ENCODE measurements at places on chromosomes 3 and 15. TPM values are rescaled to one million over a fixed set of nuclear protein-coding genes. Genes with fewer than 3 reads are reported as not detected.

The SCN11A gene
- total RNA-seq = 0.63 TPM

DNA sequence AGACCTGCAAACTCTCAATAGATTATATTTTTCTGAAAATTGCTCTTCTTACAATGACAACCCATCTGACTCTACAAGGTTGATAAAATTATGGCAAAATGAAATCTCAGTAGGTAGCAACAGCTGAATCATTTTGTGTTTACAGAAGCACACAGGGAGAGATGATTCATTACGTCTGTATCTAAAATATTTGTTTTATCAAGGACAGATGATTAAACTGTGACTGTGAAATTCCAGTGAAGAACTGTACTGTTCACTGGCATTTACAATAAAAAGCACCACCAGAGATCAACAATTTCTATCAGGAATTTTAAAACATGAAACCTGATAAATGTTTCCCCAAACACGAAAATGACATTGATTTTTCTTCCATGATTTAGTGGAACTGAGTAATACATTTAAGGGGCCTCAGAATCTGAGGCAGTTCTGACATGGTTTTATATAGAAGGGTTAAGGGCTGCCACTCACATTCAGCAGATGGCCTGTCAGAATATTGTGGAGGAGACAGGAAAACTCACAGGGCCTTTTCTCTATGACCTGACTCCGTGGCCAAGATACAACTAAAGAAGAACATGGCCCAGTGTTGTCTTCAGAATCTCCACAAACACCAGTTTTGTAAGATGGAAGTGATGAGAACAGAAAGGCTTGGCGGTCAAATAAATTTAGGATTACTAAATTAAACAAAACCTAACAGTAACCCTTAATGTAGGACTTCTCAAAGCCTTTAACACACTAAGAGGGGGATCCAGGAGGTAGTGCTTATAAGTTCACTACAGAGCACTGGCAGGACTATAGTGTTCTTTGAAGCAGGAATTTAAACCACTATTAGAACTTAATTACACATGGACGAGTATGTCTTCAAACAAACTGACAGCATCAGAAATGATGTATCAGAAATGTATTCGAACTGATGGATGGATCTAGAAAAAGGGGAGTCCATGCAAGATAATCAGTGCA is 25.9 kb downstream of the RAD18 start:
- no peak for DNase-seq

DNA sequence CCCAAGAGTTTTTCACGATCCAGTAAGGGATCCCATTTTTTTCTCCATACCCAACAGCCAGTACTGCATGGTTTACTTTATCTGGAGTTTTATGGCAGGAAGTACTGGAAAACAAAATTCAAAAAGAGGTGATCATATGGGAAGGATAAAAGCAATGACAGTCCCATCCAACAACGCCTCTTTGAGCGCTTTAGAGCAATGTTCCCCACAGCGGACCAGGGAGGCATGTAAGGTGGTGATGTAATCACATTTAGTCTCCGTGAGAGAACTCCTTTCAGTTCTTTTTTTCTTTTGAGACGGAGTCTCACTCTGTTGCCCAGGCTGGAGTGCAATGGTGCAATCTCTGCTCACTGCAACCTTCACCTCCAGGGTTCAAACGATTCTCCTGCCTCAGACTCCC is 21.8 kb downstream of the CTSH start:
- DNase-seq = no peak

The SLCO3A1 gene
- total RNA-seq = 6.3 TPM

- no peak for DNase-seq
These were observed 11.2 kb upstream of the TGM5 start for GRCh38 chr15:43277901-43278300.

- DNase-seq = no peak
These were observed 29.0 kb downstream of the HGD start for GRCh38 chr3:120652896-120653545.

The PCOLCE2 gene
- 6.3 TPM for total RNA-seq

GRCh38 chr3:132445817-132446216 is 28.5 kb downstream of the DNAJC13 start:
- DNase-seq = no peak

The ASB14 gene
- not detected for total RNA-seq

- no peak for DNase-seq
These were observed 40.6 kb downstream of the ILDR1 start for GRCh38 chr3:121981473-121981872.

DNA sequence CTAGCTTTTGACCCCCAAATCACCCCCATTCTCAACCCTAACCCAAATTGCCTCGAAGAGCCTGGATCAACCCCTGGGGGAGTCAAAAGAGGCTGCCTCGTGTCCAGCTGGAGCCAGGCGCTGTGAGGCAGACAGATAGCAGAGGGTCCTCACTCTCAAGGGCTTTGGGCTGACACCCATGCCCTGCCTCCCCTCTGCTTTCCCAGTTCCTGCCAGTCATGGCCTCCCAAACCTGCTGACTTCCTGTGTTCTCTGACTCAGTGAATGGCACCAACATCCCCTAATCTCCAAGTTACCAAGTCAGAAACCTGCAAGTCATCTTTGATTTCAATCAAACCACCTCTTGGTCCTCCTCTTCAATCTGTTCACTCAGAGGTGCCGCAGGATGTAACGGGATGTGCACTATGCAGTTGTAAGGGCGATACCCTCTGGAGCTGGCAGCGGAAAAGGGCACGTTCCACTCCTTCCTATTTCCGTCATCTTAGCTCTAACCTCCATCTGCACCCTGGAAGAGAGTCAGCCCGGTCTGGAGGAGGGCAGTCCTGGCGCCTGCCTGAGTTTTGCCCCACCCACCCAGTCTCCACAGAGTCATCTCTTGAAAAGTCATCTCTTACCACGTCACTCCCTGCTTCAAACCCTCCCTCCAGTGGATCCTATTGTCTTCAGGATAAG is 52.4 kb upstream of the FAM174B start:
- DNase-seq = no peak

- no peak for DNase-seq
These were observed 44.3 kb upstream of the MRPS22 start for GRCh38 chr3:139299261-139300132.

Data from neural crest cell (in vitro differentiated cells).